Posterior cingulate gyrus (tissue), 11 donors: ENCODE measurements at places on chromosomes 5 and 9.

GRCh38 chr9:438066-438465, 223.4 kb downstream of the DOCK8 start:
- DNase-seq, result no peak

- no peak for DNase-seq
Observed at GRCh38 chr5:179154346-179154990, 94.3 kb downstream of the ZNF354C start.

DNA sequence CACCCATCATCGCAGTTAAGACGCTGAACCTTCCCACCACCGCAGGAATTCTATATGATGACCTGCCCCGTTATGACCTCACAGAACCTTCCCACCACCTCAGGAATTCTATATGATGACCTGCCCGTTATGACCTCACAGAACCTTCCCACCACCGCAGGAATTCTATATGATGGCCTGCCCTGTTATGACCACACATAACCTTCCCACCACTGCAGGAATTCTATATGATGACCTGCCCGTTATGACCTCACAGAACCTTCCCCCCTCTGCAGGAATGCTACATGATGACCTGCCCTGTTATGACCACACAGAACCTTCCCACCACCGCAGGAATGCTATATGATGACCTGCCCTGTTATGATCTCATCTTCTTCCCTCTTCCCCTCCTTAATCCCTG, 64.3 kb downstream of the IRX1 start:
- DNase-seq, result no peak

GRCh38 chr5:179409806-179410205, 64.5 kb upstream of the ADAMTS2 start:
- DNase-seq, result no peak

DNA sequence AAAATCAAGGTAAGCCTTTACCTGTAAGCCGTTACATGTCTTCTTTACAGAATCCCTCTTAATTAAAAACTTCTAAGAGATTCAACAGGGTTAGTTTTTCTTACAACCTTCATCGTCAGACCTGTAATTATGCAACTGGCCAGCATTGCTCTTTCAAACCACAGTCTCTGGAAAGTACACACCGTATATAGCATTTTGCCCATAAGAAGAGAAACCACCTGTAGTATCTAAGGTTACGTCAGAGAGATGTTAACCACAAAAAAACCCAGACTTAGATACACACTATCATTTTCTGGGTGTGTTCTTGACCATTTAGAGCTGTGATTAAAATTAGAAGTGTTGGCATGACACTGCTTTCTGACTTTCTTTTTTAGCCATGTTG, 140.0 kb downstream of the MUSK start:
- no peak for DNase-seq

GRCh38 chr9:8858596-8859161, 1059.1 kb upstream of the DMAC1 start:
- peak; percentile 90 for DNase-seq

GRCh38 chr5:142421621-142422397, 97.0 kb upstream of the SPRY4 start:
- no peak for DNase-seq

DNA sequence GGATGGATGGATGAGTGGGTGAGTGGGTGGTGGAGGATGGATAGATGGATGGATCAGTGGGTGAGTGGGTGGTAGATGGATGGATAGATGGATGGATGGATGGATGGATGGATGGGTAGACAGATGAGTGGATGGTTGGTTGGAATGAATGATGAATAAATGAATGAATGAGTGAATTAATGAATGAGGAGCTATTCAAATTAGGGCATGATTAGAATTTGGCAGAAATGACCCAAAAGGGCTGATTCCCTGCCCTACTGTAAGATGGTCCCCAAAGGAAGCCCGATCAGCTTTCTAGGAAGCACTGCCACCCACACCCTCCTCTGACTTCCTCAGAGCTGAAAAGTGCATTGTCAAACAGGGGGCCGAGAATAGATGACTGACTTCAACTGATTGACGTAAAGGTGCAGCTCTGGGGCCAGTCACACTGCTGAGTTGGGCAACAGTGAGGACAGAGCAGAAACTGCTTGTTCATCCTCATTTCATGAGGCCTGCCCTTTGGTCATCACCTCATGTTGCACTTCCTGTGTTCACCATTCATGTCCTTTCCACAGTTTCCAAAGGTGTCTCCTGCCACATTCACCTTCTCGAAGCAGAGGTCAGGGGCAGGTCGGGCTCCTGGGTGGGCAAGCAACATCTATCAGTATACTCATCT, 34.3 kb downstream of the NIPAL4 start:
- no peak for DNase-seq

- no peak for DNase-seq
Observed at GRCh38 chr5:90201923-90202322, 207.6 kb downstream of the CETN3 start.

DNA sequence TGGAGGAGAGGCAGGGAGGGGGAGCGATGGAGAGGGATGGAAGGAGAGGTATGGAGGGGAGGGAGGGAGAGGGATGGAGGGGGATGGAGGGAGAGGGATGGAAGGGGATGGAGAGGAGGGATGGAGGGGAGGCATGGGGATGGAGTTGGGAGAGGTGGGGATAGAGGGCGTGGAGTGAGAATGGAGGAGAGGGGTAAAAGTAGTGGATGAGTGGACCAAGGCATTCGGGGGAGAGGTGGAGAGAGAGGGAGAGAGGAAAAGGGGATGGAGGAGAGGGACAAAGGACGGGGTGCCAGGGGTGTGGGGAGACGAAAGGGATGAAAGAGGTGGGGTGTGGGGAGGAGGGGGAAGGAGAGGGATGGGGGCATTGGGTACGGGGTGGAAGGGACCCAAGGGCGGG, 100.4 kb downstream of the VAV2 start:
- no peak for DNase-seq

DNA sequence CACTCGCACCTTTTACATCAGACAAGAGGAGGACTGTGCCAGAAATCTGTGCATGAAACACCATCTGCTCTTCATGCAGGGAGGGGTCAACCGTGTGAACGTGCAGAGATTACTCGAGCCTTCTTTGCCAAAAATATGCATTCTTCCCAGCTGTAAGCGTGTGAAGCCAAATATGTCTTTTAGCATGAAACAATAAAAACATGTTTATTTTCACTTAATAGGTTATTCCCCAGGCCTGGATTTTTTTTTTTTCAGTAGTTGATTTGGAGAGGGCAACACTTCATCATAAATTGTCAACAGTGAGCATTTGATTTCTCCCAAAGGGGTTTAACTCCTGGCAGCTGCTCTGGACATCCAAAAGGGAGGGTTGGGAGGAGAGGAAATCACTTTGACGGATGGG, 23.8 kb downstream of the PLAC8L1 start:
- no peak for DNase-seq

DNA sequence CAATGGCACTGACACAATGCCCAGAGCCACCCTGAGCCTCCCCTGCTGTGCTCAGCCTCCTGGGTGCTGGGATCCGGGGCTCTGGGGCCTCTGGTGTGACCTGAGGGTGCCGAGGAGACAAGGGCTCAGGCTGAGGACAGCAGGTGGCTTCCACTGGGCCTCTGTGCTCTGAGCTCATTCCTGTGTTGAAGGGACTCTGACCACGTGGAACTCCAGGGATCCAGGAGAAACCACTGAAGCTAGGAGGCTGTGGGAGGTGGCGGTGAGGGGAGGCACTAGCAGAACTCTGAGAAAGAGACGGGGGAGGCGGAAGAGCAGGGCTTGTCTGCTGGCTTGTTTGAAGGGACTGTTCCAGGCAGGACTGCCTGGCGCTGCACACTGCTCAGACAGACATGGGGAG, 318.7 kb upstream of the IRX1 start:
- no peak for DNase-seq

DNA sequence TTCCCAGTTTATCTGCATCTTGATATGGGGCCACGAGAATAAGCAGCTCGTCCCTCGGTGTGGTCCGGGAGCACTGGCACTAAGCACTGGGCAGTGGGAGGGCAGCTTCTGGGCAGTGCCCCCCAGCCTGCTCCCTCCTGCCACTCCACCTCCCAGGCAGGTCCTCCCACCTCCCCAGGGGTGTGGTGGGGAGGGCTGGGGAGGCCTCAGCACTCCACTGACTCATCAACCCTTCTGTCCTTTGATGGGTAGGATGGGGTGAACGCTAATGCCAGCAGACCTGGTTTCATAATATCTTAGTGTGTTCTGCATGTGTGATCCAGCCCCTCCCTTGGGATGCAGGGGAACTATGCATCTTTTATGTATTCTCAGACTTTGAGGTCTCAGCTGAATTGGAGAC, 62.2 kb upstream of the GNE start:
- DNase-seq, result no peak

GRCh38 chr9:110206389-110206788, 1.6 kb downstream of the C9orf152 start:
- DNase-seq, result peak; percentile 76

GRCh38 chr9:79581388-79581787, 9.6 kb downstream of the TLE4 start:
- no peak for DNase-seq

DNA sequence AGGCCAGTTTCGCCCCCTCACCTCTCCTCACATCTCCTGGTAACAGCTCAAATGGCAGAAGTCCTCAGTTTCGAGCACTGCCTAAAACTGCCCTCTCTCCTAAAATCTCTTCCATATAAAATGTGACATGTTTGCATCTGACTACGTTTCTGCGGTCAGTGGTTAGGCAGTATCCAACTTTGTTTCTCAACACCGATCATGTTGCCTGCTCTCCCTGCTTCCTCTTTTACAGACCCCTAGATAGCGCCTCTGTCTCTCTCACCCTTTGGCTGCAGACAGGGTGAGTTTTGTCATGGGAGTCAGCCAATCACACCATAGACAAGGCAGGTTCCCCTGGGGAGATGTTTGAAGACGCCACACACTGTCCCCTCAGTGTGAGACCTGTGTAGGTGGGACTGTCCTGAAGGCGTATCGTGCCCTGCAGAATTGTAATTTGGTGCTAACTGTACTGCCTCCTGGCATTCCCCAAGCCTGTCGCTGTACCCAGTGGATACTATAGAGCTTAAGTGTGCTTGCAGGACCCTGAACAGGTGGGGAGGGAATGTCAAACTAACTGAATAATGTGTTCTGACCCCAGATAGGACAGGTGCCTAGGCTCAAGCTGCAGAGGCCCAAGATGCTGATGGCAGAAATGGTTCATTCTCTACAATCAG, 1.1 kb downstream of the HEXB start:
- DNase-seq, result no peak

GRCh38 chr5:88792144-88792840, 90.7 kb downstream of the MEF2C start:
- DNase-seq, result no peak
